ENCODE measurements at places on chromosomes 5 and 9.

- H3K27ac ChIP-seq = no peak overlapping the region
- no peaks in the 10 kb centered on the region for H3K36me3 ChIP-seq
- no peaks in the 10 kb centered on the region for H3K27me3 ChIP-seq
- peak; percentile 62 for DNase-seq
- H3K4me1 ChIP-seq = peaks cover 35% of the 10 kb centered on the region
These were observed 3.0 kb upstream of the DNAJB5 start for GRCh38 chr9:34986540-34987047.

- H3K4me1 ChIP-seq = no peaks in the 10 kb centered on the region
- DNase-seq = no peak
- H3K4me3 ChIP-seq = no peak overlapping the region
- no peak overlapping the region for H3K27ac ChIP-seq
- no peaks in the 10 kb centered on the region for H3K36me3 ChIP-seq
These were observed 15.3 kb downstream of the NFIB start for GRCh38 chr9:14298601-14299022.

DNA sequence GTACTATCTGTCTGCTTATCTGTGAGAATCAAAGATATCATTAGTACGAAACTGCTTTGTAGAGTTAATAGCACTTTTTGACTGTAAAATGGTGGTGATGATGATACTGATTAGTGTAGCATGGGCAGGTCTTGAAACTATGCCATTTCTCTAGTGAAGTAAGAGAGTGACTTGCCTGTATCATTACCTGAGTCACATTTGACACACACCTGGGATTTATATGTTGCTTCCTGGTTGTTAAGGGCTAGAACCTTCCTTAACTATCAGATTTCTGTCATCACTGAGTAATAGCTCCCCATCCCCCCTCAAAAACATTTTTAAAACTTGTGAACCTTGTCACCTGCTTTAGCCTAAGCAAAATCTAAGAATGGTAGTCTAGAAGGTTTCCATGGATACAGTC, 135.6 kb upstream of the RORB start:
- no peak overlapping the region for H3K4me3 ChIP-seq
- H3K4me1 ChIP-seq = no peaks in the 10 kb centered on the region
- H3K27me3 ChIP-seq = no peaks in the 10 kb centered on the region
- DNase-seq = no peak
- H3K27ac ChIP-seq = no peak overlapping the region

DNA sequence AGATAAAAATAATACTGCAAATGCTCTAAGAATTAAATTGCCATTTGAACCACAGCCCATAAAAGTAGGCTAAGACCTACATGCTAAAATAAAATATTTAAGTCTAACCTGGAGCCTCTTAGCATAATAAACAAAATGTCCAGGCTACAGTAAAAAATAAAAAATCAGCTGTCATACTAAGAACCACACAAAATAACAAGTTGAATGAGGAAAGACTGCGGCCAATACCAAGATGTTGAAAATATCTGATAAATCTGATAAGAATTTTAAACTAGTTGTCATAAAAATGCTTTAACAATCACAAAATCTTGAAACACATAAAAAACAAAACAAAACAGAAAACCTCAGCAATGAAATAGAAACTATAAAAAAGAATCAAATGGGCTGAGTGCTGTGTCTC, 336.9 kb upstream of the MSX2 start:
- H3K27me3 ChIP-seq = no peaks in the 10 kb centered on the region
- H3K4me3 ChIP-seq = no peak overlapping the region
- no peaks in the 10 kb centered on the region for H3K4me1 ChIP-seq
- H3K36me3 ChIP-seq = no peaks in the 10 kb centered on the region
- no peak overlapping the region for H3K27ac ChIP-seq

DNA sequence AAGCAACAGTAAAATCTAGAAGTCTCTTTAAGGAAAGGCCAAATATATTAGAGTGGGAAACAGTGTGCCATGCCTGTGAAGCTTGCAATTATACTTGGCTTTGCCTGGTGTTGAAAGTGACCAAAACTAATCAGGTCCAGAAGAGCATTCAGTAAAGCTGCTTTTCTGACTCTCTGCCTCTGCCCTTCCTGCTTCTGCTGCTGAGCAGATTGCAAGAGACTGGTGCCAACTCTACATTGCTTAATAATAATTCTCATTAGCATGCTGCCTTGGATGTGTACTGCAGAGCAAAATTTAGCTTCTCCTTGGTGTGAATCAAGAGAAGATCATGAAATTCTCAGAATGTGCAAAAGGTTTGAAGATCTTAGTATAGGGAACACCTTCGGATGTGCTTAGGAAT, 120.4 kb upstream of the RFX3 start:
- H3K4me3 ChIP-seq = no peak overlapping the region
- no peaks in the 10 kb centered on the region for H3K27me3 ChIP-seq
- no peak for DNase-seq

GRCh38 chr5:123950701-123951581, 439.0 kb downstream of the CSNK1G3 start:
- H3K27me3 ChIP-seq = no peaks in the 10 kb centered on the region
- H3K27ac ChIP-seq = no peak overlapping the region
- DNase-seq = no peak
- H3K36me3 ChIP-seq = no peaks in the 10 kb centered on the region
- H3K4me3 ChIP-seq = no peak overlapping the region

DNA sequence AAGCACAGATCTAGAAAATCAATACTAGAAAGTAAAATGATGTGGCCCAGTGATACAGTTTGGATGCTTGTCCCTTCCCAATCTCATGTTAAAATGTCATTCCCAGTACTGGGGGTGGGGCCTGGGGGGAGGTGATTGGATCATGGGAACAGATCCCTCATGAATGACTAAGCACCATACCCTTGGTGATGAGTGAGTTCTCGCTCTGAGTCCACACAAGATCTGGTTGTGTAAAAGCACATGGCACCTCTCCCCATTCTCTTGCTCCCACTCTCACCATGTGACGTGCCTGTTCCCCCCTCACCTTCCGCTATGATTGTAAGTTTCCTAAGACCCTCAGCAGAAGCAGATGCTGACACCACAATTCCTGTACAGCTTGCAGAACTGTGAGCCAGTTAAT, 234.2 kb upstream of the CDH6 start:
- no peaks in the 10 kb centered on the region for H3K27me3 ChIP-seq
- no peaks in the 10 kb centered on the region for H3K36me3 ChIP-seq
- no peaks in the 10 kb centered on the region for H3K4me1 ChIP-seq
- DNase-seq = no peak

- no peak for DNase-seq
- no peaks in the 10 kb centered on the region for H3K27me3 ChIP-seq
- H3K4me1 ChIP-seq = no peaks in the 10 kb centered on the region
These were observed 59.4 kb downstream of the ZNF354C start for GRCh38 chr5:179119415-179120170.

- H3K4me3 ChIP-seq = peak overlapping the region; percentile 51
- DNase-seq = peak; percentile 88
- H3K36me3 ChIP-seq = no peaks in the 10 kb centered on the region
- H3K27me3 ChIP-seq = peaks cover 41% of the 10 kb centered on the region
- peak overlapping the region; percentile 86 for H3K27ac ChIP-seq
These were observed 3.8 kb downstream of the IER5L start for GRCh38 chr9:129174102-129174723.

DNA sequence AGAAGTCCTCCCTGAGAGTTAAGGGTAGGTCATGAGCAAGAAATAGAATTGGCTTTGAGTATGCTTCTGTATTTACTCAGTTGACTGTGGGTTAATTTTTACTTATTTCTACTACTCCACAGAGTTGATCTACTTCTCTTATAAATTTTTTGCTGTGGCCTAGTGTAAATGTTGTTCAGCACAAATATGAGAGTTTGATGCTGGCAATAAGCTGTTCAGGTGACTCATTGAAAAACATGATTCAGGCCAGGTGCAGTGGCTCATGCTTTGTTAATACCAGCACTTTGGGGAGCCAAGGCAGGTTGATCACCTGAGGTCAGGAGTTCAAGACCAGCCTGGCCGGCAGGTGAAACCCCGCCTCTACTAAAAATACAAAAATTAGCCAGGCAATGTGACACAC, 4.5 kb upstream of the CDK7 start:
- no peak overlapping the region for H3K4me3 ChIP-seq
- H3K27ac ChIP-seq = no peak overlapping the region
- H3K4me1 ChIP-seq = no peaks in the 10 kb centered on the region
- no peak for DNase-seq
- no peaks in the 10 kb centered on the region for H3K27me3 ChIP-seq

Measured in thymus (tissue), 14 donors.